ENCODE measurements at places on chromosomes 1 and 21.

DNA sequence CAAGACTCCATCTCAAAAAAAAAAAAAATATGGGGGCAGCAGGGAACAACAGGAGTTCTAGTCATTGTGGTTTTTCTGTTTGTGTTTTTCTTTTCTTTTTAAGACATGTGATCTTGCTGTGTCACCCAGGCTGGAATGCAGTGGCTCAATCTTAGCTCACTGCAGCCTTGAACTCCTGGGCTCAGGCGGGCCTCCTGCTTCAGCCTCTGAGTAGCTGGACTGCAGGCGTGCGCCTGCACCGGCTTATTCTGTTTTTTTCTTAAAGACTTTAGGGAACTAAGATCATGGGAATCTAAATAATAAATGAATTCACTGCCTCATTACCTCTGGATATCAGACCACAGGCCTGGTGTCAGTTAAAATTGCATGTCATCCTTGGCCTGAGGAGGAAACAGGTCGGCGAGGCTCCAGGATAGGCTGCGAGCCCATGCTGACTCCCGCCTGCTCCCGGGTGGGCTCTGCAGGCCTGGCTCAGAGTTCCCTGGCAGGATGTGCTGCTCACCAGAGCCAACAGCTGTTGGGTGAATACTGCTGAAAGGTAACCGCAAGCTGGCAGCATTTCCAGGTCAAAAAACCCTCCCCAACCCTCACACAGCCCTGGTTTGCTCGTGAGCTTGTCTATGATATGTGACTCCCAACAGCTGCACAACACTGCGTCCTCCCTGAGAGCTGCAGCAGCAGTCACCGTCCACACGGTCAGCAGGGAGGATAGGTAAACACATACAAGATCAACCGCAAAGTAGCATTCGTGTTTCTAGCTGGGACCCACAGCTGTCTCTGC is 58.1 kb downstream of the SCCPDH start:
- peak; percentile 28 for DNase-seq

GRCh38 chr1:33359931-33360330 is 39.0 kb upstream of the A3GALT2 start:
- DNase-seq, result no peak

DNA sequence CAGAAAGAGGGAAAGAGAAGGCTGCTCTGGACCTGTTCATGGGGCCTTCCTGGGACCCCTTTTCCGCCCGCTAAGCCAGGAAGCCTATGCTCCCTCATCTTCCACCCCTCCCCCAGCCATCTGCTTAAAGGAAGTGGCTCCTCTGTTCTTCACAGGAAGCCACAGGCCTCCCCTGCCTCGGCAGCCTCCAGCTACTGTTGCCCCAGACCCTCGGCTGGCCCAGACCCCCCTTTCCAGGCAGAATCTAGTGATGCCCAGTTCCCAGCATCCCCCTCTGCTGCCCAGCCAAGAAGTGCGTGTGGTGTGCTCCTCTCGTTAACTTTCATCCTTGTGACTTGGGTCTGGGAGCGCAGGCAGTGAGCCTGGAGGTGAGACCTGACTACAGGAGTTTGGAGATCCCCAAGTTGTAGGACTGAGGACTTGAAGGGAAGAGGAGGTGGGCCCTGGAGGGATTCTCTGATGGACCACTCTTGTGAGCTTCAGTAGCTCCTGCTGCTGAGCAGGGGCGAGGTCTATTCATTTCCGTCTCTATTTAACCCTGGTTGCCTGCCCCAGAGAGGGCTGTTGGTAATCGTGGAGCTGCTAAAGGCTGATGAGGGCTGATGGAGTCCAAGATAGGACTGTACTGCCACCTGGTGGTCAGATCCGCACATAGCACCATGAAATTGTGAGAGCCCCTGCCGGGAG is 9.1 kb downstream of the IFI6 start:
- peak; percentile 96 for DNase-seq

DNA sequence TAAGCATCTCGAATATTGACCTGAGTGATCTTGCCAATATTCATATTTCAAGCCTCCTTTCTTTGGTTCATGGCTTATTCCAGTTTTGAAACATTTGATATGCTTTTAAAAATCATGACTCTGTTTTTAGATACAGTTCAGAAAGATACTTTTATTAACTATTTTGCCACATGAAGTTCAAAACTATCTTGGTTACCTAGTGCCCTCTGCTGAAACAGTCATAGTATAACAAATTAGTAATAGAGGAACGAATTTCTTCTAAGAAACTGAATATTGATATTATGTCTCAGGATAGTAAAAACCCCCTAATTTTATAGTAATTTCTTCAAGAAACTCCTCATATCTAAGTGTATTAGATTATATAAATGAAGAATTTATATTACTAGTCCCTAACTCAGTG is 52.6 kb upstream of the RC3H1 start:
- DNase-seq, result no peak

GRCh38 chr1:36089393-36090121 is 865 bp downstream of the ADPRS start:
- no peak for DNase-seq

DNA sequence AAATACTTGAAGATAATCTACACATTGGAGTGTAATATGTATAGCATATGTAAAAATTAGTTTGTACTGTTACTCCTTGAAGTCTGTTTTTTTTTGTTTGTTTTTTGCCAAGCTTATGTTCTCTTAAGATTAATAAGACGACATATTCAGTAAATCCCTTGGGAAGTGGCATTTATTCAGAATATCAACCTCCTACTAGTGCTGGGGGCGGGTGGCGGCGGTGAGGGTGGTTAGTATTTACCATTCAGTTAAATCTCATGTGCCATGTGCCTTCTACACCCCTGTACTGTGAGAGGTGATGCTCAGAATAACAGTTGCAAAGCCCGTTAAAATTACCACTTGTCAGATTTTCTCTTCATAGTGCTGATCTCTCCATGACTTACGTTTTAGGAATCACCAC is 3.0 kb downstream of the BACH1 start:
- no peak for DNase-seq

DNA sequence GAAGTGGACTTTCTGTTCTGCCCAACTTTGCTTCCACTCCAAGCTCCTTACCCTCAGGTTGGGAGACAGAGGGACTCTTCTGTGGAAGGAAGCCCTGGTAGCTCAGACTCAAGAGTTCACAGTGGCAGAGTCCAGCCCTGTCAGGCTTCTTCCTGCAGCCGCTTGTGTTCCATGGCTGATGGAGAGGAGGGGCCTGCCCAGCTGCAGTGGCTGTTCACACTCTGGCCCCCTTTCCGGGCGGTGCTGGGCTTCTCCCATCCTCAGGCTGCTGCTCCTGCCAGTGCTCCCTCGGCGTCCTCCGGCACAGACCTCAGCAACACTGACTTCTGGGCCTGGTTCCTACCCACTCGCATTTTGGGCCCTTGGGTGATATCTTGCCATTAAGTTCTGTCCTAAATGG is 4.0 kb downstream of the KRTAP10-1 start:
- DNase-seq, result no peak

- no peak for DNase-seq
Observed at GRCh38 chr1:245045087-245045881, 109.5 kb upstream of the KIF26B start.

DNA sequence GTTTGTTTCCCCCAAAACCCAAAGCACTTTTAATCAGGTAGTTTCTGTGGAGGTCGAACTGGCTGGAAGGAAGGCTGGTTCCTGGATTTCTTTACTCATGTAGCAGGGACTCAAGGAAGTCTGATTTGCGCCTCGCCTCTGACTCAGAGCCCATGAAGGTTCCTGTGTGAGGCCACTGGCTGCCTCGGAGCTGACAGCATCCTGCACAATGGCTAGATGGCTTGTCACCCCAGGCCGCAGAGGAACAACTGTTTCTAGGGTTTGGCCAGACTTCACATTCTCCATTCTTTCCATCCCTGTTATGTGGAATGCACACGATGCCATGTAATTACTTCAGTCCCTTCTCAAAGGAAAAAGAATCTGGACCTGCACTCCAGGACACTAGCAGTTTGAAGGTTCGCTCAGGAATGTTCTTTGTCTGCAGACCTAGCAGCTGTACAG is 39.1 kb upstream of the PRSS38 start:
- no peak for DNase-seq

DNA sequence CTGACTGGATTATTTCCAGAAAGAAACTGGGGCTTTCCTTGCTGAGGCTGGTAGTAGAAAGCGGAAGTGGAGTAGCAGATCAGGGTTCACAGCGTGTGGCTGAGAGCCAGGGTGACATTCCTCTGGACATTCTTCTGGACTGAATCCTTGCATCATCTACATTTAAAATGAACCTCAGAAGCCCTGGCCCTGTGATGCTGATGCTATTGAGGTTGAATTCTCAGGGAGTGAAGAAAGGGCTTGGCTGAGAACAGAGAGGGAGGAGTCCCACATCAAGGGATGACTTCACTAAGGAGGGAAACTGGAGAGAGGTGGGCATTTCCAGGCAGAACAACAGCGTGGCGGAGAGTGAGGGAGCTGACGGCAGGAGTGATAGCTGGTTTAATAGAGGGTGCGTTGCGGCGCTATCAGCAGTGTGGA is 102.3 kb upstream of the LMO4 start:
- DNase-seq, result no peak

DNA sequence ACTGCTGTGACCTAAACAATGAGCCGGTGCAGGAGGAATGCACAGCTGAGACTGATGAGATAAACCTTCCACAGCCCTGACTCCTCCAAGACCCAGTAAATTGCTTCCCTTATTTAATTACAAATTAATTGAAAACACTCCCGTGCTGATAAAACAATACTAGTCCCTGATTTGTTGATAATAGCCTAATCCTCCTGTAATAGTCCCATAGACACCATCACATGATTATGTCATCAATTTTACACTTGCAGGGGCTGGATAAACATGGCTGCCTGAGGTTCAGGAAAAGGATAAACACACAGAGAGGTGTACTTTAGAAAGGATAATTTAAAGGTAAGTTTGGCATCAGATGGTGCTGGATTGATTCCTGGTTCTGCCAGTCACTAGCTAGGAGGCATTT is 84.6 kb upstream of the SPAG17 start:
- no peak for DNase-seq

DNA sequence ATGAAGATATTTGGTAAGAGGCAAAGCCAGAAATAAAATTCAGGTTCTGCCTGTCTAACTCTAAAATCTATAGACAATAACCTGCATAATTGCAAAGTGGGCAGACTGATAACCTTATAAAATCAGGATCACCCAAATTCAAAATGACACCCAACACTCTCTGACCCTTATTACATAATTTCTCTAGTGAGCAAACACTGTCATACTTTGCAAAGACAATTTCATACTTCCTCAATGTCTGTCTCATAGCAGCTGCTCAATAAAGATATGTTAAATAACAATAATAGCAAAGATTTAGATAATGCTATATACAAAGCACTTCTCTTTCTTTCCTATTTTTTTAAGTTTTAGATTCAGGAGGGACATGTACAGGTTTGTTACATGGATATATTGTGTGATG is 118.5 kb downstream of the UCHL5 start:
- DNase-seq, result no peak

- DNase-seq, result no peak
Observed at GRCh38 chr1:223742856-223743517, 30.6 kb downstream of the CAPN2 start.

GRCh38 chr21:35005077-35005476 is 44.0 kb downstream of the RUNX1 start:
- DNase-seq, result no peak

DNA sequence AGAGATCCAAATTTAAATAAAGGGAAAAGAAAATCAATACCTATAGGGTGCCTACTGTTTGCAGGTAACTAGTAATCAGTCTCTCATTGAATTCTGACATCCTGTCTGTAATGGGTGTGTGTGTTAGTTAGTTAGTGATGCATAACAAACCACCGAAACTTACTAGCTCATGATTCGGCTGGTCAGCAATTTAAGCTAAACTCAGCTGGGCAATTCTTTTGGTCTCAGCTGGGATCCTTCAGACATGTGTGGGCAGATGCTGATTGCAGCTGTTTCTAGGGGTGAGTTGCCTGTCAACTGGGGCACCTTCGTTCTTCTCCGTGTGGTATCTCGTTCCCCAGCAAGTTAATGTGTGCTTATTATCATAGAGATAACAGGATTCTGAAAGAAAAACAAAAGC is 40.2 kb upstream of the ZNF124 start:
- no peak for DNase-seq

GRCh38 chr1:88191917-88192316 is 492.2 kb upstream of the PKN2 start:
- no peak for DNase-seq

DNA sequence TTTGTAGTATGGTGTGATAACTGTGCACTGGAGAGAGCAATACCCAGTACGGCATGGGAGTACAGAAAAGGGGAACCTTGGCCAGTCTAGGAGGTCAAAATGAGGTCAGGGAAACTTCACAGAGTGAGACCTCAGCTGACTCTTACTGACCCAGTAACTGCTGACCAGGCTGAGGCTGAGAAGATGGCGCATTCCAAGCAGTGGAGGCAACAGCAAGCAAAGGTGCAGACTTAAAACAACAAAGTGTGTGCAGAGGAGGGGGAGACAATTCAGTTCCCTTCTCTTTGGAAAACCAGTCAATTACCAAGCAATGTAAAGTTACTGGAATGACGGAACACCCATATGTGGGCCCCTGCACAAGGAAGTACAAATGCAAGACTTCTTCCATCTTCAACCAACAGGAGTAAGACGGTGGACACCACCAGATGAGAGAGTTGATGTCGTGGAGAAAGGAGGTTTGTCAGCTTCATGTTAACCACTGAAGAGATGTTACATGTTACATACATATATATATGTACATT is 54.6 kb upstream of the PRDX6 start:
- no peak for DNase-seq

DNA sequence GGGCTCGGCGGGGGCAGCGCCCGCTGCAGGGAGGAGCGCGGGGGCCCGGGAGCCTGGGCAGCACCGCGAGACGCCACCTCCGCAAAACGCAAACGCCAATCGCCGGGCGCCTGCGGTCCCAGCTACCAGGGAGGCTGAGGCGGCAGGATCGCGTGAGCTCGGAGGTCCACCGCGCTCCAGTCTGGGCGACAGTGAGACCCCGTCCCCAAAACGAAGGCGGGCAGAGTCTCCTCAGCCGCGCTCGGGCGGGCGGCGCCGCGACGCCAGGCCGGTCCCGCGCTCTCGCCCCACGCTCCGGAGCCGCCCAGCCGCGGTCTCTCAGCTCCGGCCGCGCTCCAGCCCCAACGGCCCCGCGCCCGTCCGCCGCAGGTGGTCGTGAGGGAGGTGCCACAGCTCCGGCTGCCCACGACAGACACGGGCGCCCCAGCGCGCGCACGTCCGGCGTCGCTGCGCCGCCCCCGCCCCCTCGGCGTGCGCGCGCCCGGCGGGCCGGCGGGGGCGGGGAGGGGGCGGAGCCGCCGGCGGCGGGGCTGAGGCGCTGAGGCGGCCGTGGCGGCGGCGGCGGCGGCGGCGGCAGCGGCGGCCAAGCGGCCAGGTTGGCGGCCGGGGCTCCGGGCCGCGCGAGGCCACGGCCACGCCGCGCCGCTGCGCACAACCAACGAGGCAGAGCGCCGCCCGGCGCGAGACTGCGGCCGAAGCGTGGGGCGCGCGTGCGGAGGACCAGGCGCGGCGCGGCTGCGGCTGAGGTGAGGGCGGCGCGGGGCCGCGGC is at the start of gene ADARB1:
TSS of gene ADARB1 (plus strand) at position 533 of the 770 bp plus-strand sequence. CDS start 97,077 bp downstream, outside the sequence.
- peak; percentile 53 for DNase-seq

GRCh38 chr1:27872802-27873551 is 633 bp downstream of the THEMIS2 start:
- DNase-seq, result peak; percentile 62

- DNase-seq, result no peak
Observed at GRCh38 chr1:204733289-204733688, 47.8 kb upstream of the LRRN2 start.

GRCh38 chr1:102163799-102164198 is 167.1 kb upstream of the OLFM3 start:
- no peak for DNase-seq
